ENCODE measurements at places on chromosomes 12 and 14.

GRCh38 chr12:113413488-113413939 lies 8.7 kb upstream of the SDSL start:
- DNase-seq: no peak

DNA sequence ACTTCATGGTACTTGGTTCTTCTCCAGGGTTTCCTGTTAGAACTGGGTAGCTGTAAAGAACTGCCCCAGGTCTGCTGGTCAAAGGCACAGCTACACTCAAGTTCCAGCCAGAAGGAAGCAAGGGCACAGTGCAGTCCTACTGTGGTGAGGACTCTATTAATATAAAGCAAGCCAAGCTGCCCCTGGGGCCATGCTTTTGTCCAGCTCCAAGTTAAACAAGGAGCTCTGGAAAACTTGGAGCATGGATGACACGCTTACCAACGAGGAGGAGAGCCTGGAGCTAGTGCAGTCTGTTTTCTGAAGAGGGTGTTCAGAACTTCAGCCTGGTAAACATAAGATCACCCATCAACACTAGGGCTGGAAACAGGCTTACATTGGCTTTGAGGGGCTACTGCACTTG lies 4.0 kb downstream of the FZD10 start:
- no peak for DNase-seq

GRCh38 chr12:124277394-124278241 lies 17.3 kb upstream of the RFLNA start:
- no peak for DNase-seq

GRCh38 chr12:47367912-47368537 lies 288.3 kb upstream of the AMIGO2 start:
- no peak for DNase-seq

GRCh38 chr14:40909906-40910305 lies 696.8 kb upstream of the LRFN5 start:
- DNase-seq: no peak
